Testis (tissue), 5 donors: ENCODE measurements at places on chromosomes 5 and 9. TPM values are rescaled to one million over a fixed set of nuclear protein-coding genes. Genes with fewer than 3 reads are reported as not detected.
A peak's percentile ranks its signal among the peaks of the same experiment; 100 is the strongest.

GRCh38 chr5:17951392-17952169 lies 317.3 kb downstream of the TAF11L14 start:
- H3K4me1 ChIP-seq, result no peaks in the 10 kb centered on the region
- no peak for DNase-seq
- H3K27me3 ChIP-seq, result no peaks in the 10 kb centered on the region
- no peaks in the 10 kb centered on the region for H3K36me3 ChIP-seq
- H3K4me3 ChIP-seq, result no peak overlapping the region

Gene CCNH
- polyA plus RNA-seq, result 142 TPM

DNA sequence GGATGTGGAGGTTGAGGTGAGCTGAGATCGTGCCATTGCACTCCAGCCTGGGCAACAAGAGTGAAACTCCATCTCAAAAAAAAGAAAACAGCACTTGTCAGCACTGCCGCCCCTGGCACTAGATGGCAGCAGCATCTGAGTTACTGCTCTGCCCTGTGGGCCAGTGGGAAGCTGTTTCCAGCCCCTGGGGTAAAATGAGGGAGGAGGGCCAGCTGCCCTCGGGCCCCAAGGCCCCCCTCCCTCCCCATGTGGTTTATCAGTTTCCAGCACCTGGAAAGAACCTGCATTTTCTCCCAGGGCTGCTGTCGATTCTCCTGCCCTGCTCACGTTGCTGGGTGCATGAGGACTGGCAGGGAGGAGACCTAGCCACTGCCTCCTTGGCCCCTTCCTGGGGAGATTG lies 13.2 kb upstream of the CEL start:
- peak; percentile 37 for DNase-seq
- H3K36me3 ChIP-seq, result no peaks in the 10 kb centered on the region
- H3K4me1 ChIP-seq, result no peaks in the 10 kb centered on the region
- H3K4me3 ChIP-seq, result no peak overlapping the region
- no peaks in the 10 kb centered on the region for H3K27me3 ChIP-seq

DNA sequence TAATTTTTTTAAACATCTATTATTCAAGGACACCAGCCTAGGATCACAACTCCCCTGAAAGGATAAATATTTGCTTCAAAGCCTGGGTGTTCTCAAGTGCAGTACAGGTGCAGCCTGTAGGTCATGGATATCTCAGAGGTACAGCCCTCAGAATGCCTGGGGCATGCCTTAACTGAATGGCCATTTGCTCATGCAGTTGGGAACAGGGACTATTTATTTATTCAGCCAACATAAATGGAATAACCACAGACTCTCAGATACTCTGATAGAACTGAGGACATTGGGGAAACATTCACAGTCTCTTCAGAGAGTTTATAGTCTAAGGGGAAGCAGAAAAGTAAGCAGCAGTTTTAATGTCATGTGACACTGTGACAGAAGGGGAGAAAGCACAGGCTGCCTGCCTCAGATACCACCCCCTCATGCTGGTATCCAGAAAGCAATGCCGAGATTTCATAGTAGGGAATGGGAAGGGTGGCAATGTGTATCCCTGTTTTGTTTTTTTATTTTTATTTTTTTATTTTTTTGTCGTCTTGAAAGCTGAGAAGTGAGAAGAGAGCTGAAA lies 112.6 kb downstream of the MACIR start:
- no peaks in the 10 kb centered on the region for H3K4me1 ChIP-seq
- DNase-seq, result no peak
- H3K4me3 ChIP-seq, result no peak overlapping the region
- no peak overlapping the region for H3K27ac ChIP-seq
- H3K27me3 ChIP-seq, result no peaks in the 10 kb centered on the region
- H3K36me3 ChIP-seq, result no peaks in the 10 kb centered on the region

Gene TAF11L5
- polyA plus RNA-seq, result not detected

DNA sequence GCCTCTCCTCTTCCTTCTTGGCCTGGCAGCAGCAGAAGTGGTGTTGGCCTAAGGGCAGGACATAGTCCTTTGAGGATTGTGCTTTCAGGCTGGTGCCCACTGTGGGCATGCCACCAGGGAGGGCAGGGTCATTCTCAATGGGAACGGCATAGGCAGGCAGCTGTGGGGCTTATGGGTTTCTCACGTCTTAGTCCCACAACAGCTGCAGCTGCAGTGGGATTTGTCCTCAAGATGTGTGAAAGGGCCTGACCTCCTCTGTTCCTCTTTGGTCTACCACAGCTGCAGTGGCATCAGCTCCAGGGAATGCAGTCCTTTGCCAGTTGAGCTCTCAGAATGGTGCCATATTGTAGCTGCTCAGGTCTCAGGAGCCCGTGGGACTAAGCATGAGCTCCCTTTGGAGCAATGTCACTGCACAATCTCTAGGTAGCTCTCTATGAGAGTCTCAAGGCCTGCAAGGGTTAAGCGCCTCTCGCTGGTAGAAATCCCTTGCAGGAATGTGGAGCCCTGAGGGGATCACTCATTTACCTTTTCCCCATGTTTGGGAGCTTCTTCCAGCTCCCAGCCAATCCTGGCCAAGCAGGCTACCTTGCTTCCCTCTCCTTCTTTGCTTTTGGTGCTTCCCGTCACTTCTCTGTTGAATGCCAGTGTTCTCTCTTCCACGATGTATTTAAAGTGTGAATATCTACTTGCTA lies 104.8 kb downstream of the GNA14 start:
- no peaks in the 10 kb centered on the region for H3K36me3 ChIP-seq
- H3K27ac ChIP-seq, result no peak overlapping the region
- DNase-seq, result no peak

Gene TRIM7
- 0.47 TPM for polyA plus RNA-seq

- DNase-seq, result no peak
- no peaks in the 10 kb centered on the region for H3K36me3 ChIP-seq
- no peaks in the 10 kb centered on the region for H3K27me3 ChIP-seq
- no peak overlapping the region for H3K4me3 ChIP-seq
- H3K4me1 ChIP-seq, result no peaks in the 10 kb centered on the region
Measured at GRCh38 chr5:126801992-126802294, 25.0 kb downstream of the LMNB1 start.

DNA sequence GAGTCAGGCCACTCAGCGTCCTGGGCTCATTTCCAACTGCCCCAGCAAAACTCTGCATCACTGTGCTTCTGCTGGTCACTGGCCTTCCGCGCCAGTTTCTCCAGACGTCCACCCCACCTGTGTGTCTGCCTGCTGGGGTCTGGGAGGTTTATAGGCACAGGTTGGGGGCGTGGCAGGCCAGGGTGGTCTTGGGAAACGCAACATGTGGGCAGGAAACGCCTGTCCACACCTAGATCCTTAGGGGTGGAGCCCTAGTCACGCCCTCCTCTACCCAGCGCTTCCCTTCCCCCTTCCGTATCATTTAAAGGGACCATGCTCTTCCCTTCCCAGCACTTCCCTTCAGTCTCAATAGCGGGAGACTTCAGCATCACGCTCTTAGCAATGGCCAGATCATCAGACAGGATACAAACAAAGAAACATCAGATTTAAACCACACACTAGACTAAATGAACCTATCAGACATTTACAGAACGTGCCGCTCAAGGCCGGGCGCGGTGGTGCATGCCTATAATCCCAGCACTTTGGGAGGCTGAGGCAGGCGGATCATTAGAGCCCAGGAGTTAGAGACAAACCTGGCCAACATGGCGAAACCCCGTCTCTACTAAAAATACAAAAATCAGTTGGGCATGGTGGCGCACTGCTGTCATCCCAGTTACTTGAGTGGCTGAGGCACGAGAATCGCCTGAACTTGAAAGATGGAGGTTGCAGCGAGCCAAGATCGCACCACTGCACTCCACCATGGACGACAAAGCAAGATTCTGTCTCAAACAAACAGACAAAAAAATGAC lies 11.8 kb upstream of the BTNL9 start:
- no peaks in the 10 kb centered on the region for H3K36me3 ChIP-seq
- no peak overlapping the region for H3K27ac ChIP-seq
- no peaks in the 10 kb centered on the region for H3K4me1 ChIP-seq
- H3K27me3 ChIP-seq, result no peaks in the 10 kb centered on the region
- H3K4me3 ChIP-seq, result peak overlapping the region; percentile 41
- peak; percentile 52 for DNase-seq

DNA sequence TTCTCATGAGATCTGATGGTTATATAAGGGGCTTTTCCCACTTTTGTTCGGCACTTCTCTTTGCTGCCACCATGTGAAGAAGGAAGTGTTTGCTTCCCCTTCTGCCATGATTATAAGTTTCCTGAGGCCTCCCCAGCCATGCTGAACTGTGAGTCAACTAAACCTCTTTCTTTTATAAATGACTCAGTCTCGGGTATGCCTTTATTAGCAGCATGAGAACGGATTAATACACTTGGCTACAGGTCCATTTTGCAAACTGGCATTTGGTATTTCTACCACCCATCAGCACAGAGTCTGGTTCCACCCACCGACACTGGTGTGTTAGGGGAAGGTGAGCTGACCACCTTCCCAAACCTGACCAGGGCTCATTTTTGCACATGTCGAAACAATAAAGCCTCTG lies 47.9 kb upstream of the RARS1 start:
- H3K27me3 ChIP-seq, result no peaks in the 10 kb centered on the region
- no peaks in the 10 kb centered on the region for H3K4me1 ChIP-seq
- no peaks in the 10 kb centered on the region for H3K36me3 ChIP-seq
- no peak overlapping the region for H3K27ac ChIP-seq

DNA sequence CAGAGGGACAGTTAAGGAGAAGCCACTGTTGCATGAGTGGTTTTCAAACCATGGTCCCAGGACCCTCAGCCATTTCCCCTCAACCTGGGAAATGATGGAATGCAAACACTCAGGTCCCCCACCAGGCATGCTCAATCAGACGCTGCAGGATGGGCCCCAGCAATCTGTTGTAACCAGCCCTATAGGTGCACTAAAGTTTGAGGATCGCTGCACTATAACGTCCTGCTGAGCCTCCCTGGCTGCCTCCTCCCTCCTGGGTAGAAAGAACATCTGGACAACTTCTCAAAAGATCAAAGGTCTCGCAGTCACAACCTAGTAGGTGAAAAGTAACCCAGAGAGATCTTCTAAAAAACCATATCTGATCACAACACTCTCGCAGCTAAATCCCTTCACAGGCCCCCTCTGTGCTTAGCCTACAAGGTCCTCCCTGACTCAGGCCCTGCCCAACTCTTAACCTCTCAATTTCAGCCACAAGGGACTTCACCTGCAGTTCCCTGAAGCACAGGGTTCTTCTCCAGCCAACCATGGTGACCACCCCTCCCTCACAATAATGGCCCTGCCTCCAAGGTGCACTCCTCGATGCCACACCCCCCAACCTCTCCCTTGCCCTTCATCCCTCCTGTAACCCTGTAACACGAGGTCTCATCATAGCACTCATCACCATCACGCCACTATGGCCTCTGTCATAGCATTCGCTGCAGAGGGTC lies 3.5 kb downstream of the SHB start:
- H3K36me3 ChIP-seq, result no peaks in the 10 kb centered on the region
- no peak overlapping the region for H3K4me3 ChIP-seq
- no peaks in the 10 kb centered on the region for H3K4me1 ChIP-seq
- DNase-seq, result no peak
- H3K27ac ChIP-seq, result no peak overlapping the region
- H3K27me3 ChIP-seq, result no peaks in the 10 kb centered on the region

Gene PCDHGB5
- 4.5 TPM for polyA plus RNA-seq

Gene IFNB1
- polyA plus RNA-seq, result not detected

Gene TRIP13
- 71.6 TPM for polyA plus RNA-seq

DNA sequence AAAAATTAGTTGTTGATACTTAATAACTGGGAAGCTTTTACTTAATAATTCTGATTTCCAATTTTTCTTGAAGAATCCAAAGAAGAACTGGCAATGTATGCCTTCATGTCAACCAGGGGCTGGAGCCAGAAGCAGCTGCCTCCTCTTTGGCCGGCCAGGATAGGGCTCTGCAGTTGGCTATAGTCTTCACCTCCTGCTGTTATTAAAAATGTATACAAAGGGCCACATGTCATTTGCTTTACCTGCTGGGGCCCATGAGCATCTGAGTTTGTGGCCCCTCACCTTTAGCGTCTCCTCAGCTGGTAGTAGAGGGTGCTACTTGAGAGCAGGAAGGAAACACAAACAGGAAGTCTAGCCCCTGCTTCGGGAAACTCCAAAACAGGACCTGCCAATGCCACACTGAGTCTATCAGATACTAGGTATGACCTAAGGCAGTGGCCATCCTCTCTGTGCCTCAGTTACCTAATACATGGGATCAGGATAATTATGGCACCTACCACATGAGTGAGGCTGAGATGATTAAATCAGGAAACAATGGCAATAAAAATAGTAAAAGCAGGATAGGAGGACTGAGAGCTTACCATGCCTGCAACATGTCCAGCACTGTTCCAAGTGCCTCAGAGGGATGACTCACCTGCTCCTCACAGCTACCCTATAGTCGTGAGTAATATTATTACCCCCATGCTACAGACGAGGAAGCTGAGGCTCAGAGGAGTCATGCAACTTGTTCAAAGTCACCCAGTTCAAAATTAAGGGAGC lies 21.3 kb downstream of the CCDC69 start:
- no peaks in the 10 kb centered on the region for H3K4me1 ChIP-seq
- H3K27me3 ChIP-seq, result no peaks in the 10 kb centered on the region
- H3K36me3 ChIP-seq, result no peaks in the 10 kb centered on the region
- H3K4me3 ChIP-seq, result no peak overlapping the region
- no peak overlapping the region for H3K27ac ChIP-seq

Gene CARD9
- polyA plus RNA-seq, result 1.8 TPM

DNA sequence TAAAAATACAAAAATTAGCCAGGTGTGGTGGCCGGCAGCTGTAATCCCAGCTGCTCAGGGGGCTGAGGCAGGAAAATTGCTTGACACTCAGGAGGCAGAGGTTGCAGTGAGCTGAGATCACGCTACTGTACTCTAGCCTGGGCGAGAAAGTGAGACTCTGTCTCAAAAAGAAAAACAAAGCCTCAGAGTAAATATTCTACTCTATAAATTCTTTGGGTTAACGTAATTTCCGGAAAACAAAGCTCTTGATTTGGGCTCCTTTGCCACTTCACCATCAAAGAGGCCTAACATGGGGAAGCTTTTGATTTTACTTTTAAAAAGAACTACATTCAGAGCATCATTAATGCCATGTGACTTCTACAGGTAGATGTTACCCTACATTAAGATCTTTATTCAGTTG lies 103.1 kb downstream of the SERINC5 start:
- H3K4me1 ChIP-seq, result peaks cover 8% of the 10 kb centered on the region
- H3K27ac ChIP-seq, result no peak overlapping the region
- H3K36me3 ChIP-seq, result no peaks in the 10 kb centered on the region
- H3K4me3 ChIP-seq, result no peak overlapping the region
- no peak for DNase-seq

GRCh38 chr5:57009811-57010210 lies 57.9 kb upstream of the MIER3 start:
- H3K27ac ChIP-seq, result no peak overlapping the region
- no peaks in the 10 kb centered on the region for H3K4me1 ChIP-seq
- no peaks in the 10 kb centered on the region for H3K27me3 ChIP-seq
- DNase-seq, result peak; percentile 78

GRCh38 chr5:22504411-22504810 lies 348.7 kb downstream of the CDH12 start:
- H3K4me1 ChIP-seq, result no peaks in the 10 kb centered on the region
- no peak overlapping the region for H3K27ac ChIP-seq
- no peak for DNase-seq

- DNase-seq, result no peak
- no peak overlapping the region for H3K4me3 ChIP-seq
- H3K27ac ChIP-seq, result no peak overlapping the region
- H3K27me3 ChIP-seq, result no peaks in the 10 kb centered on the region
Measured at GRCh38 chr9:125074976-125075375, 68.4 kb downstream of the SCAI start.
